ENCODE measurements at places on chromosomes 5 and 9.

- no peak for DNase-seq
These were observed 7.3 kb upstream of the MTMR12 start for GRCh38 chr5:32319926-32320543.

DNA sequence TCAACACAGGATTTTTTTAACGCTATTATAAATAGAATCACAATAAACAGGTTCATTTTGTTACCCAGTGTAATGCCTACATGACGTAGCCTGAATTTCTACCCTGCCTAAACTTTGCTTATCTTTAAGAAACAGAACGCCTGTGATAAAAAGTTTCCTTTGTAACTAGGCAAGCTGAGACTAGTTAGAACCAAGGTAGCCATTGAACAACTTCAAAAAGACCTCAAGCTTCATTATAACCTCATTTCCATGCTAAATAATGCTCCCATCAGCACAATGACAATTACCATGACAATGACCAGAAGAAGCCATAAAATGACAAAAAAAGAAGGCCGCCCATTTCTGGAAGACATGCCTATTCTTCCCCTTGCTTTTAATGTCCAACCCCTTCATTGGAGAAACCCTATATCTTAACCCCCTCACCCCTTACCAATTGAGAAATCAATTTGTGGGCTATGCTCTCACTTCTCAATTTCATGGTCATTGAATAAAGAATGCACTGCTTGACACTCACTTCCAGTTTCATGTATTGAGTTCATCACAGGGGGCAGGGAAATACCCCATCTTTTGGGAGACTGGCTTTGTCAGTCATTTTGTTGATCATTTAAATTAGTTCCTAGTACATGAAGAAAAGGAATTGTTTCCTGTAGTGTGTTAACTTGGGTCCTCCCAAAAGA is 276.8 kb downstream of the MCTP1 start:
- no peak for DNase-seq

DNA sequence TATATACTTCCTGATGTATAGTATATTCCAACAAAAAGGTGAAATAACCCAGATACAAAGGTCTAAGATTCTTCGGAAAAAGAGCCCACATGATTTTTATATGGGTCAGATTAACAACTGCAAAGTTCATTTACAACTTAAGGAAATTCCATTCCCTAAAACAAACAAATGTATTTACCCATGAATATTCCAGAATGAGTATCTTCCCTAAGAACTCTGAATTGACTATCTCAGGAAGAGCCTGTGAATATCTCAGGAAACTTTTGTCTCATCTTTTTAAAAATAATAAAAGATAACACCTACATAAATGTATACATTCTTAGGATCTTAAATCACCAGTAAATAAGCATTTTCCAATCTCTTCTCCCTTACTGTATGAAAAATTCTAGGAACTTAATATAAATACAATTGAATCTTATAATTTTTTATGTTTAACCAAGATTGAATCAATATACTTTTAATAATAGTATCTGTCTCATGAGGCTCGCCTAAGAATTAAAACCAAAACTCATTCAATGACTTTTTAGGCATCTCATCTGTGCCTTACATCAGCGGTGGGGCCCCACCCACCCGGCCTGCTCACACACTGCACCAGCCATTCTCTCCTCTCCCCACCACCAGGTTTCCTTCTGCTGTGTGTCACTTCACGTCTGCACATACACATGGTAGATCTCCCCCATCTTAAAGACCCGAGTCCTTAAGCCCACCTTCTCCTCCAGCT is 78.1 kb downstream of the RAPGEF1 start:
- DNase-seq, result no peak

DNA sequence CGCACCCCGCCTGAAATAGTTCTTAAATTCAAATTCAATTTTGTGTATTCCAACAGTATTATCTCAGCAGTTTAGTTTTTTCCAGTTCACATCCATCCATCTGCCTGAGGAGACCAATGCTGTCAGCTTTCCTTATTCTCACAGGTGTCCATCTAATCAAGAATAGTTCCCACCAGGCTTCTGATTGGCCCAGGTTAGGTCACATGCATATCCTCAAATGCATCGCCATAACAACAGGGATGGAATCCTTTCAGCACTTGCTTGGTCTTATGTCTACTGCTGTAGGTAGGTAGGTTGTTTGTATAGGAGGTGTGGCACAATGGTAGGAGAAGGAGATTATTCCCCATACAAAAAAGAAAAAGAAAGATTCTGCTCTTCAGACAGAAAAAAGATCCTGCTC is 91.2 kb downstream of the UBE2R2 start:
- DNase-seq, result no peak

- DNase-seq, result no peak
These were observed 2.4 kb downstream of the WNK2 start for GRCh38 chr9:93186215-93186945.

DNA sequence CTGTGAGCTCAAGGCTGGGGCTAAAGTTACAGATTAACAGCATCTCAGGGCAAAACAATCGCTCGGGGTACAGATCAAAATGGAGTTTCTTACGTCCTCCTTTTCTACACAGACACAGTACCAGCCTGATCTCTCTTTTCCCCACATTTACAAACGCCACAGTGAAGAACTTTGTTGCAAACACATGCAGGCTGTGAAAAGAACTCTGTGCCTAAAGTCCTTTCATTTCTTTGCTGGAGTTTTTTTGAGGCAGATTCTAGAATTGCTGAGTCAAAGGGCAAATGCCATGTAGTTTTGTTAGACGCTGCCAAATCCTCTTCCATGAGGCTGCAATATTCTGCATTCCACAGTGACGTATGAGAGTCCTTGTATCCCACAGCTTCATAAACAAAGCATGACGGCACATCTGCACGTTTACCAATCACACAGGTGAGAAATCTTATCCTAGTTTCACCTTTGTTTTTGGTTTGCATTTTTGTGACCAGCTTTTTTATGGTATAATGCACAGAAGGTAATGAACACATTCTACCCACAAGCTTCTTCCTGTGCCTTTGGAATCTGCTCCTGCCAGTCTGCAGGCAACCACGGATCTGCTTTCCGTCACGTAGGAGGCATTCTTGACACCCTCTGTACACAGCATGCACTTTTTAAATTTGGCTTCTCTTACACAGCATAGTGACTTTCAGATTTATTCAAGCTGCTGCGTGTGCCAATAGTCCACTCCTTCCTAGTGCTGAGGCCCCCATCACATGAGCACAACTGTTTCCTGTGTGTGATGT is 44.6 kb upstream of the LPCAT1 start:
- no peak for DNase-seq

DNA sequence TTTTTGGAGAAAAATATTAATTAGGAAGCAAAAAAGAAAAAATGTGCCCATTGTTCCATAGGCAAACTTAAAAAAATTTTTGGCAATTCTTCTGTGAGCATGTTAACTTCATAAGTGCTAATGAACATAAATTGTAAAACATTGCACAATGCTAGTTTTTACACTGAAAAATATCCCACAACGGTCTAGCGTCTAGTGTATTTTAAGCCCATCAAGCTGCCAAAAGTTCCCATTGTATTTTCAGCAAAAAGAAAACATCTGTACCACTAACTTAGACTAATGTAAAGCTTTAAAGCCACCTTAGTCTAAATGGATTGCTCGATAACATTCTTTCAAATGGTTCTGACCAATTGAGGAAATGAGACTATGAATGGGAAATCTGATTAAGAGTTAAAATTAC is 2.8 kb downstream of the NR6A1 start:
- DNase-seq, result no peak

DNA sequence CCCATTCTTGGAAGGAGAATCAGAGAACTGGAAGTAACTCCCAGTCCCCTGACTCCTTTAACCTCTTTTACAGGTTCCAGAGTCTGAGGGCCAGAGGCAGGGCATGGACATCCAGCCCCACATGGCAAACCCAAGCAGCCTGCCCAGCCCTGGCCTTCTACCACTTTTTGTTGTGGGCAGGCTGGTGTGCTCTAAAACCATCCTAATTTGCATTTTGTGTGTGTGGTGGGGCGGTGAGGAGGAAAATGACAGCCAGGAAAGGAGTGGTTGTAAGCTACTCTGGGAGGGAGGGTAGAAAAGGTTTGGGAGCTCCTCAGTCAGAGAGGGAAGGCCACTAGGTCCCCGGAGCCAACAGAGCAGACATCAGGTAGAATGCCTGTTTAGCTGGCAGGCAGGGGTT is 90.6 kb downstream of the PSD2 start:
- DNase-seq, result no peak

GRCh38 chr9:100427366-100428263 is 672 bp downstream of the MSANTD3 start:
- DNase-seq, result peak; percentile 27

DNA sequence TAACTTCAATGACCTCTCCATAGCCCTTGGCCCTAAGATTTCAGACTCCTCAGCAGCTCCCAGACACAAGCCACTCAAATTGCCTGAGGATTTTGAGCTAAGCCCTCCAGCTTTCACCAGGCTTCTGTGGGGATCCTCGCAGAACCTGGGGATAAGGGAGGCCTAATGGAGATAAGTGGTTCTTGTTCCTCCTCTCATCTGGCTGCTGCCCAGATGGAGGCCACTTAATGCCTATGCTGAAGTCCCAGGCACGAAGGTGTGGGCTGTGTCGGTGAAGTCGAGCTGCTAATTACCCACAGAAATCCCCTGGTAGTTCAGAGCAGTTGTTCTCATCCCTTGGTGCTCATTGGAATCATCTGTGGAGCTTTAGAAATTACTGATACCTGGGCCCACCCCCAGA is 10.3 kb upstream of the FAT2 start:
- DNase-seq, result no peak

GRCh38 chr5:91156242-91156641 is 226.9 kb downstream of the ARRDC3 start:
- DNase-seq, result no peak

DNA sequence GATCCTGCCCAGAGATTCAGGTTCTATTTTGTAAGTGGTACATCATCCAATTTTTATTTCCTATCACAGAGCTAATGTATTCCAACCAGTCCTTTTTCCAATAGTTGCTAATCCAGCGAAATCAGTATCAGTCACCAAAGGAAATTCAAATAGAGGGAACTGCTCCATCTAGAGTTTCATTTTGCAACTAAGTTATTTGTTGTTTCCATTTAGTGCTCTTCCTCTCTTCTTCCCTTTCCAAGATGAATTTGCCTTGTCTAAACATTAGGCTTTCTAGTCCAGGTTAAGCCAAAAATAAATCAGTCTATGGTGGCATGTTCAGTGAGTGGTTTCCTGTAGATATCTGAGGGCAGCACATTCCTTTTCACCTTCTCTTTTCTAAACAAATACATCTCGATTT is 79.8 kb upstream of the SPATA31D4 start:
- no peak for DNase-seq
